ENCODE measurements at places on chromosomes 7 and 10.
A peak's percentile ranks its signal among the peaks of the same experiment; 100 is the strongest.

- DNase-seq: no peak
These were observed 53.3 kb upstream of the PPIF start for GRCh38 chr10:79293841-79294581.

DNA sequence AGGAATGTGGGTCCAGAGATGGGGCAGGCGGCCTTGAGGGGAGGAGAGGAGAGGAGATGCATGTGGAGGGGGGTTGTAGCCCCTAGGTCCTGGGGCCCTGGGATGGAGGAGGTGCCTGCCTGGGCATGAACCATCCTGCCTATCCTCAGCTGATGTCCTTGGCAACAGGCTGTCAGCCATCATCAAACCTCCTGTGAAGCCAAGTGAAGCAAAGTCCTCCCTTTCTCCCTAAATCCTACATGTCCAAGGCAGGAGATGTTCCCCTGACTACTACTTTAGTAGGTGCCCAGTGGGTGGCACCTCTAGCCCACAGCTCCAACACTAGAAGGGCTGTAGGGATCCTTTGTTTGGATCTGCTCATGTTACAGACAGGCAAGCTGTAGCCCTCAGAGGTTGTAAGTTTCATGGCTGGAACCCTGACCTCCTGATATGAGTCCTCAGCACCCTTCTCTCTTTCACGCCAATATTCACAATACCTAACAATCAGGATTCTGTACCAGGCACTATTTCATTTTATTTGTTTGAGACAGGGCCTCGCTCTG is 66.6 kb upstream of the SYPL1 start:
- DNase-seq: no peak

DNA sequence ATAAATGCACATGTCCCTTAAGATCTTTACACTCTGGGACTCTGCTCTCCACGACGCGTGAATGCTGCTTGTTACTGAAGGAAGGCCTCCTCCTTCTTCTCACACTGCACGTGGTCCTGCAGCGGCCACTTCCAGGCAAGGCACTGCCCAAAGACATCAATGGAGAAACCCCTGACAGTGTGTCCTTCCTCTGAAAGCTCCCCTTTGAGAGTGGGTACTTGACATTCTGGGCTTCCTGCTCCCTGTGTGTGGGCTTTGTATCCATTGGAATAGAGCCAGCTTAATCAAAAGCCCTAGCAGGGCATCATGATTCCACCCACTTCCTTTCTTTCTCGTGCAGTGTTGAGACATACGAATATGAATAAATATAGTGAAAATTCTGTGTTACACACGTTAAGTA is 69.7 kb upstream of the STK17A start:
- peak; percentile 36 for DNase-seq

DNA sequence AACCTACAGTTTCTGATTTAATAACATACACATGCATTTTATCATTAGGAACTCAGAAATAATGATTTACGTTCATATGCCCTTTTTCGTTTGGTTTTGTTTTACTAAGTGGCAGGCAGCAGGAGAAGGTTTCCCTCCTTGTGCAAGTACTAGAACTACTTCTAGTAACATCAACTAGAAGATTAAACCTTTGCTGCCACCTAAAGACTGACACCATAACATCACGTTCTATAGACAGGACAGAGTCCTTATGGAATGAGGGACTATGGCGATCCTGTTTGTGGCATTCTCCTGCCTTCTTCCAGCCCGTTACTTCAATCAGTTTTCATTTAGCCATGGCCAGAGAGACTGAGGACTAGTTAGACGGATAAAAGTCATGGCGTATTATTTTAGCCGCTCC is 53.2 kb downstream of the GAD2 start:
- DNase-seq: no peak

GRCh38 chr10:12961416-12962205 is 39.9 kb downstream of the CCDC3 start:
- no peak for DNase-seq

GRCh38 chr7:130040576-130040975 is 10.6 kb downstream of the ZC3HC1 start:
- no peak for DNase-seq

- DNase-seq: no peak
These were observed 3.7 kb upstream of the GDF10 start for GRCh38 chr10:47296156-47296894.

- no peak for DNase-seq
These were observed 141.1 kb downstream of the SPAG6 start for GRCh38 chr10:22486431-22486830.

- DNase-seq: no peak
These were observed 380.6 kb upstream of the IGFBP3 start for GRCh38 chr7:46301677-46302076.

DNA sequence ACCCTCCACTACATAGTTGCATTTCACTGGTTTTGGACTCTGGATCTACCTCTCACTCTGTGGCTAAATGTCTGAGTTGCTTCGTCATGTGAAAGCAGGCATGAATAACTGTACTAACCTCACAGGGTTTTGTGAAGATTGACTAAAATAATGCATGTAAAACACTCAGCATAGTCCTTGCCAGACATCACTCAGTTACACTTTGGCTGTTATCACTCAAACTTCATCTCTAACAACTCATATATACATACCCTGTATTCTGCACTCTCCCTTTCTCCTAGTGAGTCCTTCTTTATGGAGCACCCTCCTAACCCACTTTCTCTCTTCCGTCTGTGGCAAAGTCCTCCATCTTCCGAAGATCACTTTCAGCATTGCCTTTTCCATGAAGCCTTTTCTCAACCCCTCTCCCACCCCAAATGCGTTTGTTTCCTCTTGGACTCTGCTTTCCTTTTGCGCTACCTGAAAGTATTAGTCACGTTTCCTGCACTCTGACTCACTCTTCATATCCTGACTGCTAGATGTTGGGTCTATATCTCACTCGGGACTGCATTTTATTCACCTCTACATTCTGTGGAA is 72.6 kb downstream of the OSBPL3 start:
- DNase-seq: no peak

DNA sequence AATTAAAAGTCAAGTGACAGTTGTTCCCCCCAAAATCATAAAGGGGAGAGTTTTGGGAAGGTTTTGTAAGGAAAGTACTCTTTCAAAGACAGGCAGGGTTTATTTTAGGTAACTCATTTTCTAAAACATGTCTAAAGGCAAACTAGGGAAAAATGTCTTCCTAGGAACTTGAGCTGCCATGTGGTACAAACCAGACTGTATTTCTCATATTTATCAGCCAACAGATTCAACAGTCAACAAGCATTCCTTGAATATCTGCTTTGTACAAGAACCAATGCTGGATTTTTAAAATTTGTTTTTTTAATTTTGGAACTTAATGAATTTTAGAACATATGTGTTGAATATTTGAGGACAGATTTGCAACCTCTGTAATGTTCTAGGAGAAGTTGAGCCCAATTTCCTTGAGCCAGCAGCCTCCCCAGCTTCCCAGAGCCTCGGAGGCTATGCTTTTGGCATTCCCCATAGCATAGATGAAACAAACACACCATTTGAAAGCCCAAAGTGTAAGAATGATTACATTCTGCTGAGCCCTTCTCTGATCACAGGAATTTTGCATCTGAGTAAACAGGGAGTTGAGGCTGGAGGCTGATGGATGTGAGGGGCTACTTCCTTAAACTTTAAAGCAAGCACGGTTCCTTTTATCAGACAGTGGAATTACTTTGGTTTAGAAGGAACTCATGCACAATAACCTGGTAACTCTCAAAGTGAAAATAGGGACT is 345.1 kb downstream of the RNLS start:
- no peak for DNase-seq

DNA sequence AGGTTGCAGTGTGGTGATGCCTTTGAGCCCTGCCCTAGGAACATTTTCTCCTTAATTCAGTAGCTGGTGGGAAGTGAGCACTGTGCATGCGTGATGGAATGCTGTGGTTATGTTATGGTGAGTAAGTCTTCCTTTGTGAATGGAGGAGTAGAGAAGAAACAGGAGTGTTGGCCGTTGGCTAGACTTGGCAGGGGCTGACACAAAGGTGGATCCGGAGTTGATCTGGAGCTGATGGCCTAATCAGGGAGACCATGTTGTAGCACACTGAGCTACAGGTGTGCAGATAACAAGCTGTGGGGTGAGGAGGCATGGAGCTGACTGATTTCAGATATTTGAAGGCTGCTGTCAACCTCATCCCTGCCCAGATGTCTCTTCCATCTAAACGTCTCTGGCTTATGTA is 122.3 kb downstream of the CNNM2 start:
- DNase-seq: no peak

DNA sequence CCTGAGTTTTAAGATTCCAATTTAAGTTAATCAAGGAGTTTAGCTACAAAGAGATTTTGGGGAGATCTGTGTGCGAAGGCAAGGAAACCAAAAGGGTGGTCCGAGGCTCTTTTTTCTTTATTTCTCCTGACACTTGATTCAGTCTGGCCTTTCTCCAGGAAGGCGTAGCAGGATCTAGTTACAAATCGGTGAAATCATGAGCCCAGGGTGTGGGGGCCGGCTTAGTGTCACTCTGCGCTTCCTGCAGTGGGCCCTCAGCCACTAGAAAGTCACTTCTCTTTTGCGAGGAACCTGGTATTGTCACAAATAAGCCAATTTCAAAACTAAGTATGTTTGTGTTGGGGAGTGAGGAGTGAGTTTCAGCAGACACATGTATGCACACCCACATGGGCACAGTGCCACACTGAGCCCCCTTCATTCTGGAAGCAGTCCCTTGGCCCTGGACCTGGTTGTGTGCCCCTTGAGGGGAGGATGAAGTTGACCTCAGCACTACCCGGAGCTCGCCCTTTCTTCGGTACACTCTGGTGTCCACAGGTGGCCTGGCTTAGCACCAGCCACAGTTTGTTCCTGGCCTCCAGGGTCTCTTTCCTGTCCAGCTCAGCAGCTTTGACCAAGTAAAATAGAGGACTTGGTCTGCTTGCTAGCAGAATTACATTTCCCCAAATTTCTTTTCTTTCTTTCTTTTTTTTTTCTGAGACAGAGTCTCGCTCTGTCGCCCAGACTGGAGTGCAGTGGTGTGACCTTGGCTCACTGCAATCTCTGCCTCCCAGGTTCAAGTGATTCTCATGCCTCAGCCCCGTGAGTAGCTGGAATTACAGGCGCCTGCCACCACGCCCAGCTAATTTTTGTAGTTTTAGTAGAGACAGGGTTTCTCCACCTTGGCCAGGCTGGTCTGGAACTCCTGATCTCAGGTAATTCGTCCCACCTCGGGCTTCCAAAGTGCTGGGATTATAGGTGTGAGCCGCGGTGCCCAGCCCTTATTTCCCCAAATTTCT is 84.0 kb upstream of the BTBD16 start:
- DNase-seq: no peak

DNA sequence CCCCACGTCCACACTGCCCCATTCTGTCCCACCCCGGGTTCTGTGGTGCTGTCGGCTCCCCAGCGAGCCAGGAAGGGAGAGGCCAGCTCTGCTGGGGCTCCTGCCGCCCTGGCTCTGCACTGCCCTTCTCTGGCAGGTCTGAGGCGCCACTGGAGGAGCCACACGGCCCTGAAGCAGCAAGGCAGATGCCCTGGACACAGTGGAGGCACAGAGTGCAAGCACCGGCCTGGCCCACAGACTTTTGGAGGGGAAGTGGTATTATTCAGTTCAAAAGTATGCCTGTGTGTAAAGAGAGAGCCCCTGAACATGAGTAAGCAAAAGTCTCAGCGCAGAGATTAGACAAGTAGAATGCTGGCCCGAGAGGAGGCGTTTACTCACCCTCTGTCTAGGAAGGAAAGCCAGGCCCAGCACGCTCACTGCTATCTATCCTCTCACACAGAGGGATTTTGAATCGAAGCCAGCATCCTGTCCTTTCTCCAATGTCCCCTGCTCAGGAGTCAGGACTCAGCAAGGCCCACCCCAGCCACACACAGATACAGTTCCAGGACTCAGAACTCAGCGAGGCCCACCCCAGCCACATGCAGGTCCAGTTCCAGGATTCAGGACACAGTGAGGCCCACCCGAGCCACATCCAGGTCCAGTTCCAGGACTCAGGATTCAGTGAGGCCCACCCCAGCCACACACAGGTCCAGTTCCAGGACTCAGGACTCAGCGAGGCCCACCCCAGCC is 115.0 kb downstream of the EGFR start:
- DNase-seq: no peak

DNA sequence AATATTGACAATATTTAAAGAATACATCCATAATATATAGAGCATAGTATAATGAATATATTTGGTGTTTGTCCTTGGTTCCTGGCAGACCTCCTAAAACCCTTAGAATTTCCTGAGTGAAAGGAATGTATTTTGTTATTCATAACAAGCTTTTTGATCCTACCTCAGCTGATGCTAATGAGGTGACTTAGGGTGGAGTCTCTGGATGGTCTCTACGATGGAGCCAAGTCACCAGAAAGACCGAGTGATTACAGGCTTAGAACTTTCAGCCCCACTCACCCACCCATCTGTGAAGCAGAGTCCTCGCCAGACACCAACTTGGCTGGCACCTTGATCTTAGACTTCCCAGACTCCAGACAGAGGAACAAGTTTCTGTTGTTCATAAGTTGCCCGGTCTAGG is 35.9 kb downstream of the UPF2 start:
- no peak for DNase-seq

GRCh38 chr10:75406462-75407223 is 5.1 kb upstream of the ZNF503 start:
- DNase-seq: no peak

DNA sequence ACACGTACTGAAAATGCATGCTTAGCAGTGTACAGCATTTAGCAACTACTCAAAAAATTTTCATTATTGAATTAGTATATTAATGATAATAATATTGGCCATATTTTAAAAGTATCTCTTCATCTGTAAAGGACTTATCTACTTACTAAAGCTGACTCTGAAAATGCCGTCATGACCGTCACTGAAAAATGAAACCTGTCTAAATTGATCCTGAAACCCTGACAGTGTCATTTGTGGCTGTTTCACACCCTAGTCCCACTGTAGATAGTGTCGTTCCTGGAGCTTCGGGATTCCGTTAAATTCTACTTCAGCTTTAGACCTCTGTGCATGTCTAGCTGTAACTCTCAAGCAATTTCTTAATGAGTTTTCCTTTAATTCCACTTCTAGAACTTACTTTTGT is 35.8 kb upstream of the EZH2 start:
- DNase-seq: no peak

DNA sequence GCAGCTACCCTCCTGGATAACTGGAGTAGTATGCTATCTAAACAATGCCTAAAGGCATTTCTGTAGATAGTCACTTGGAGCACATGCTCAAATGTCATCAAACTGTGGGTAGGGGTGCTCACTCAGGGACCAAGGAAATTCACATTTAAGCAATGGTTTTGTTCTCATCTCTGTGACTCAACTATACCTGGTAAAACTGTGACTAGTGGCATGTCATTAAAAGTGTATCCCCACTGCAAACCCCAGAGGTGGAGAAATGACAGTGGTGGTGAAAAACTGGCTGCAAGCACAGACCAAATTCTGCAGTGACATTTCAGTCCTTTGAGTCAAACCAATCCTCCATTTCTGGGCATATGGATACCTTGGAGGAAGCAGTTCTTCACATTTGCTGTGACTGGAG is 134.2 kb upstream of the EFCAB10 start:
- no peak for DNase-seq
